ENCODE measurements at places on chromosomes 12 and 14.

GRCh38 chr12:32615441-32615840 lies 63.7 kb upstream of the DNM1L start:
- DNase-seq = no peak

DNA sequence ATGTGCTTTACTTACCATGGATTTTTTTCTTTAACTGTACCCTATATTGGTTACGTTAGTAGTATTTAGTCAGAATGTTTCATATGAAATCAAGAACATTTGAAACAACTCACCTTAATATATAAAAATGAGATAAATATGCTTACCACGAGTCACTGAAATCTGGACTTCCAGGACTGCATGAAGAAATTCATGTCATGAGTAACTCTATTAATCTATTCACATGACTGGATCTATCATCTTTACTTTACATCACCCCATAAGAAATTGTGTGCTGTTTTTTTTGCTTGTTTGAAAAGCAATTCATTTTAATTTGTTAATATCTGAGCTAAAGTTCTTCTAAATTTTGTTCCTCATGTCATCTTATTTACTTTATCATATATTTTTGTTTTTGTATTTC lies 5.2 kb downstream of the EPYC start:
- no peak for DNase-seq

DNA sequence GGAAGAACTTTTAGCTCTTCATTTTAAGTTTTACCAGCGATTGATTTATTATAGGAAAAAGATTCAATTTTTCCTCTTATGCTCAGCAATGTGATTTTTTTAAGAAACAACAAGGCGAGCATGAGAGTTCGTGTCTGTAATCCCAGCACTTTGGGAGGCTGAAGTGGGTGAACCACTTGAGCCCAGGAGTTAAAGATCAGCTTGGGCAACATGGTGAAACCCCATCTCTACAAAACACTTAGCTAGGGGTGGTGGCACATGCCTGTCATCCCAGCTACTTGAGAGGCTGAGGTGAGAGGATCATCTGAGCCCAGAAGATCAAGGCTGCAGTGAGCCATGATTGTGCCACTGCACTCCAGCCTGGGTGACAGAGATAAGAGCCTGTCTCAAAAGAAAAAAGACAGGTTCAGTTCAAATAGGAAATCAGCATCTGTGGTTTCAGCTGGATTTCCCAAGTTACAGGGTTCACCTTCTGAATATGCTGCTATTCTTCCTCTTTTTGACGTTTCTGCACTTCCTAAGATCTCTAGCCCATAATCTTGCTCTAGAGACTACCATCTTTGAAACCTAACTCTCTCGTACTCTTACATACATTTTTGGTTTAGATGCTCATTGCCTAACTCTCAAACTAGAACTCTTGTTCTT lies 274.7 kb downstream of the SEC23A start:
- DNase-seq = no peak

- DNase-seq = peak; percentile 73
These were observed 15.1 kb downstream of the RNF41 start for GRCh38 chr12:56206452-56207166.

Data from DMS53 (cell line).